ENCODE measurements at places on chromosomes 2 and 18. TPM values are rescaled to one million over a fixed set of nuclear protein-coding genes. Genes with fewer than 3 reads are reported as not detected.

- no peak for DNase-seq
Observed at GRCh38 chr2:41900101-41900577, 147.7 kb upstream of the PKDCC start.

- no peak for DNase-seq
Observed at GRCh38 chr2:38658613-38659012, 7.3 kb upstream of the GALM start.

Gene SLC30A3
- under 0.01 TPM for total RNA-seq

Gene IL37
- not detected for total RNA-seq

GRCh38 chr18:9714266-9715087 is 6.4 kb downstream of the RAB31 start:
- DNase-seq, result no peak

DNA sequence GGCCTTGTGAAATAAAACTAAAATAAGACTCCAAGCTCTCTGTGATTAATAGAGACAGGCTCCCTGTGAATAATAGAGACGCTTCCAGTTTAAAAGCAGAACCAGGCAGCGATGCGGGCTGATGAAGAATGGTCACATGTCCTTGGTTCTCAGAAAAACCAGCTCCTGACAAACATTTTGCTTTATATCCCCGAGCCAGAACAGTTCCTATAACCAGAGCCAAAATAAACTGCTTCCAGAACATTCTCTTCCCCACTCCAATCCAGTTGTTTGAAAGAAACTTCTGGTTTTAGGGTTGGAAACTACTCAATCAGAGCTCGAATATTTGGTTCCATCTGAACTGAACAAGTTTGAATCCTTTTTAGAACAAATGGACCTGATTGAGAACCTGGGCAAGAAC is 213.7 kb downstream of the TSN start:
- DNase-seq, result no peak

GRCh38 chr2:29065068-29065811 is 9.1 kb downstream of the PCARE start:
- DNase-seq, result no peak

Gene ACTG2
- 4.1 TPM for total RNA-seq

- DNase-seq, result peak; percentile 91
Observed at GRCh38 chr2:117983040-117983439, 30.8 kb downstream of the CCDC93 start.

Gene SPHKAP
- total RNA-seq, result not detected

- peak; percentile 69 for DNase-seq
Observed at GRCh38 chr2:203603456-203604389, 68.6 kb upstream of the RAPH1 start.

DNA sequence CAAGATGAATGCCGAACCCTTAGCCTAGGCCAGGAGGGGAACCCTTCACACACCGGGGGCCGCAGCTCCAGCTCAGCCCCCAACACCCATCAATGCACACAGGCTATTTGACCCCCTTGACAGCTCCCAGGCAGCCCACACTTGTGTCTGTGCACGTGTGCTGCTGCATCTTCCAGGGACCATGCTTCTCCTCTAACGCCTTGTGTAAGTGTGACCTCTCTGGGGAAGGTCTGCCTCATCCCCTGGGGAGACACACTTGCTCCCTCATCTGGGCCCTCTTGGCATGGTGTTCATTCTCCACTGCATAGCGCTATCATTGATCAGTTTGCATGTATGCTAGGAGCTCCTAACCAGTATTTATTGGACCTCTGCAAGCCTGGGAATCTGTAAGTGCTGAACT is 120.0 kb upstream of the FHL2 start:
- peak; percentile 15 for DNase-seq

Gene CRYGC
- total RNA-seq, result not detected

GRCh38 chr2:3868012-3868805 is 164.8 kb downstream of the DCDC2C start:
- no peak for DNase-seq

Gene DOK6
- total RNA-seq, result 4.0 TPM

Gene GRHL1
- total RNA-seq, result 0.77 TPM

- DNase-seq, result no peak
Observed at GRCh38 chr2:65158557-65158956, 28.7 kb upstream of the RAB1A start.

- DNase-seq, result peak; percentile 71
Observed at GRCh38 chr2:196277002-196277401, 105.6 kb upstream of the STK17B start.

GRCh38 chr18:4172196-4173100 is 282.7 kb downstream of the DLGAP1 start:
- DNase-seq, result no peak

Gene SCN3A
- total RNA-seq, result 0.33 TPM

- DNase-seq, result peak; percentile 45
Observed at GRCh38 chr2:101983928-101984327, 7.8 kb upstream of the IL1R2 start.

GRCh38 chr2:205370726-205371125 is 311.6 kb upstream of the NRP2 start:
- DNase-seq, result no peak

- no peak for DNase-seq
Observed at GRCh38 chr2:104658144-104658835, 195.6 kb upstream of the POU3F3 start.

DNA sequence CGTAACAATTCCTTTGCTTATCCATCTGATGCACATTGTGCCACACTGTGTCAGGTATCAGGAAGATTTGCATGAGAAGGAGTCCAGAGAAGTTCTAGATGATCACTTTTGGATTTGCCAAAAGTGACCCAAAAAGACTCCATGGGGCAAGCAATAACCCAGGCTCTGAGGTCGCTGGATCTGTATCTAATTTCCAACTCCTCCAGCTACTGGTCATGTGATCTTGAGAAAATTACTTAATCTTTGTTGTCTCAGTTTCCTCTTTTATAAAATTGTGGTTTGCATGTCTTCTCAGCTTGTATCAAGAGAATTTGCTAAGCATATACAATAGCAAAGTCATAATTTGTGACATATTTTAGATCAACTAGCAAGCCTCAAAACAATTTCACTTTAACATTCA is 61.3 kb upstream of the ITGA4 start:
- DNase-seq, result no peak

DNA sequence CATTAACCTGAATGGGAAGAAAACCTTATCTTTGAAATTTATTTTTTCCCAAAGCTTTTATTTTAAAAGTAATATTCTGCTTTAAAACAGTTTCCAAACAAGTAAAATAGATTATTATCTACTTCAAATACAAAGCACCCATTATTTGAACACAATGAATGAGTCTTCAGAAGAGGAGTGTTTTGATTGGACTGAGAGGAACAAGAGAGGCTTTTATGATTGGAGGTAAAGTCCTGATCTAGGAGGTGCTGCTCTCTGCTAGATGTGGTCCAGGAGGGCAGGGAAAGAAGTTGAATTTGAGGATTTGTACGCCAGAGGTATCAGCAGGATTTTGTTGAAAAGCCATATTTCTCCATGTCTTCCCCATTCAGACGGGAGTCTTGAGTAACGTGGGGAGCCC is 900.7 kb downstream of the SOCS6 start:
- no peak for DNase-seq

DNA sequence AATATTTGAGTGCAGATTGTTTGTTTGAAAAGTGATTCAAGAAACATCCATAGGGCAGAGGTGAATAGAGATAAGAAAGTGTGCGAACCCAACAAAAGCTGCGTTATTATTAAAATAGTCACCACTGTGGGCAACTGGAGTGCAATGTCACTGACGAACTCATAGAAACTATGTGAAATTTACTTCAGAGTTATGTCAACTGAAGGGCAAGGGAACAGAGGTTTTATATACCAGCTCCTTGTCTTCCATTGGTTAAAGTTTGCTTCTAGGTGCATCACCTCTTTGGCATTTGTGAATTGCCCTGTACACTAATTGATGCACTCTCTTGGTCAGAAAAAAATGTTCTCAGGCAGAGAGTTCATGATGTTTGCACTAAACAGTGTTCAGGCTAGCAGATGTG is 110.5 kb upstream of the NYAP2 start:
- DNase-seq, result no peak

Gene SLC23A3
- total RNA-seq, result 1.8 TPM

GRCh38 chr18:36812678-36813077 is 16.1 kb downstream of the TPGS2 start:
- no peak for DNase-seq

DNA sequence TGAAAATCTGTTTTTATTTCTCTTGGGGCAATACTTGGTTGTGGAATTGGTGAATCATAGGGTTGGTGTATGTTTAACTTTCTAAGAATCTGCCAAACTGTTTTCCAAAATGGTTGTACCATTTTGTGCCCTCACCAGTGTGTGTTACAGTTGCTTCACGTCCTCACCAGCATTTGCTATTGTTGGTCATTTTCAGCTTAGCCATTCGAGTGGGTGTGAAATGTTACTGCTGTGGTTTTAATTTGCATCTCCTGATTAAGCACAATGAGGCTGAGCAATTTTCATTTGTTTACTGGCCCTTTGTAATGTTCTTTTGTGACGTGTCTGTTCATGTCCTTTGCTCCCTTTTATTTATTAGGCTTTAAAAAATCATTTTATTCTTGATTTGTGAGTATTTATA is 49.7 kb downstream of the FOSL2 start:
- no peak for DNase-seq

Data from fibroblast of lung (primary cell).